ENCODE measurements at places on chromosomes 2 and 18.

- DNase-seq, result no peak
Observed at GRCh38 chr2:238697193-238698071, 150.5 kb upstream of the TWIST2 start.

DNA sequence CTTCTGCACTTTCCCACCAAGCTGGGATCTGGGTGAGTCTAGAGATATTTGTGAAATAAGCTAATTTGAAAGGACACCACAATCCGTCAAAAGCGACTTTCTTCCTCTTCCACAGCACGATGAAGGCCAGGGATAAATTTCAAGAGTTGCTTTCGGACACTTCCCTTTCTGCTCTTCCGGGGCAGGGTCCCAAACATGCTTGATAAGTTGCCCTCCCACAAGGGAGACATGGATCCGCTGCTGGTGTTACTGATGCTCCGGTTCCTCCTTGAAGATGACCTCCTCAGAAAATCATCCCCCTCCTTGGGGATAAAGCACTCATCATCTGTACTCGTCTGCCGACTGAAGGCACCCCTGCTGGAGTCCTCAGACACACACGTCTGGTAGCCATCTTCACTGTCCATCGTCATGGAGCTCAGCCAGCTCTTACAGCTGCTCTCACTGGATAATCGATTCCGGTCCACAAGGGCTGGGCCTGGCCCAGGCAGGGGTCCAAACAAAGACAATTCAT, 28.2 kb downstream of the CYTIP start:
- DNase-seq, result no peak

GRCh38 chr2:128941751-128942150, 623.1 kb upstream of the HS6ST1 start:
- no peak for DNase-seq

DNA sequence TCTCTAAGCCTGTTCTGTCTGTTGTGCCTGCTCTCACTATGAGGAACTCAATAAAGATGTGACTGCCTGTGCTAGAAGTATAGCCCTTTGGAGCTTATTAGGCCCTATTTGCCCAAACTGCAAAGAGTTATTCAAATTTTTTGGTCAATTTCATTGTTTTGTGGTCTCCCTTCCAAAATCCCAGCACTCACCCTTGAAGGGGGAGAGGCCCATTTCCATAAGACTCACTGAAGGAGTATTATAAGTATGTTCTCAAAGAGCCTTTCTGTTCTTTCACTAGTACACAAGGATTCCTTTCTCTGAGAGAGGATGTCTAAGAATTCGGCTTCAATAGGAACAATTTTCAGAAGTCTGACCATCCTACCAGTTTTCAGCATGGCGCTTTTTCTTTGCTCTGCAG, 641.9 kb upstream of the REG3G start:
- no peak for DNase-seq

- DNase-seq, result peak; percentile 4
Observed at GRCh38 chr18:53458944-53459580, 765.4 kb downstream of the MBD2 start.

Measured in fibroblast of skin of left quadriceps (primary cell).